CD4-positive, alpha-beta T cell treated with Interleukin-4 for 1 hour (primary cell): ENCODE measurements at places on chromosomes 6 and 20.

- DNase-seq: no peak
Measured at GRCh38 chr6:33456156-33456555, 1.8 kb downstream of the ZBTB9 start.

DNA sequence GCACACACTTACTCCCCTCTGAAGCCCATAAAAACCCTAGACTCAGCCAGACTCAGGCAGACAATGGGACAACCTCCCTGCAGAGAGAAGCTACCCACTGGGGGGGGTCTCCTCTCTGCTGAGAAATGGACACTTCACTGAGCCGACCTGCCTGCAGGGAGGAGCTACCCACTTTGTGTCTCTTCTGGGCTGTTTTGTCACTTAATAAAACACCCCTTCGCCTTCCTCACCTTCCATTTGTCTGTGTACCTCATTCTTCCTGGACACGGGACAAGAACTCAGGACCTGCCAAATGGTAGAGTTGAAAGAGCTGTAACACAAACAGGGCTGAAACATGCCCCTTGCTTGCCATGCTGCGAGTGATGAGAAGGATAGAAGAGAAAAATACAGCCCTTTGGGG lies 151.7 kb upstream of the HDDC2 start:
- DNase-seq: no peak

GRCh38 chr6:82741325-82741995 lies 324.2 kb downstream of the UBE3D start:
- no peak for DNase-seq

DNA sequence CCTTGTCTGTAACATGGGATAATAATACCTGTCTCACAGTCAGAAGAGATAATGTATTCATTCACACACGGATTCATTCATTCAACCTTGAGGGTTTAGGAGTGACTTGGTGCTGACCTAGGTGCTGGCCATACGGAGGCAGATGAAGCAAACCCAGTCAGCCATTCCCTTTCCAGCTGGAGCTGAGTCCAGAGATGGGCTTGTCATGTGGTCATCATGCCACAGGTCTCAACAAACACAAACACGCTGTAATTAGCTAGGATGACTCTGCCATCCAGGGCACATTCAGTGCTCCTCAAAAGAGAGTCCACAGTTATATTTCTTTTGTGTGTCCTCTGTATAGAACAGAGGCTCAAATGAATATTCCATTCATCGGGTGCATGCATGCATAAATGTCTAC lies 19.5 kb upstream of the PRELID3B start:
- no peak for DNase-seq

GRCh38 chr6:34018961-34019606 lies 126.8 kb downstream of the GRM4 start:
- DNase-seq: no peak

GRCh38 chr6:113719545-113719944 lies 137.6 kb upstream of the MARCKS start:
- DNase-seq: no peak
